ENCODE measurements at places on chromosomes 11 and 22.
A peak's percentile ranks its signal among the peaks of the same experiment; 100 is the strongest.

DNA sequence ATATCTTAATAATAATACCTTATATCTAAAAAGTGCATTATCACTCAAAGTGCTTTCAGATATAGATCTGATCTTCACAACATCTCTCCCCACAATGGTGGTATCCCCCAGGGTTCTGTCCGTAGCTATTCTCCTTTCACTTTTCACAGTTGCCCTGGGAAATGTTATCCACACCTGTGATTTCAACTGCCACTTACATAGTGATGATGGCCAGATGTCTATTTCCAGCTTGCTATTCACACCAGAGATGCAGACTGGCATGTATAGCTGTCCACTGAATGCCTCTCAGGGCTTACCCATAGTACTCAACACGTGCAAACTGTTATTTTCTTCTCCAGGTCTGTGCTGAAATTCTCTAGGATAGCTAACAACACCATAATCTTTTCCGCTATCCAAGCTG is 724.7 kb downstream of the DLG2 start:
- no peak for DNase-seq

- DNase-seq: no peak
These were observed 205.1 kb downstream of the SNX19 start for GRCh38 chr11:130711193-130711592.

GRCh38 chr22:38955250-38955905 is 2.0 kb upstream of the APOBEC3A start:
- DNase-seq: no peak

- DNase-seq: no peak
These were observed at the start of gene VSTM5 for GRCh38 chr11:93850594-93851018. Gene VSTM5, minus strand, starts transcription at chr11:93850618. Its CDS starts 116 bp downstream, at chr11:93850502.

DNA sequence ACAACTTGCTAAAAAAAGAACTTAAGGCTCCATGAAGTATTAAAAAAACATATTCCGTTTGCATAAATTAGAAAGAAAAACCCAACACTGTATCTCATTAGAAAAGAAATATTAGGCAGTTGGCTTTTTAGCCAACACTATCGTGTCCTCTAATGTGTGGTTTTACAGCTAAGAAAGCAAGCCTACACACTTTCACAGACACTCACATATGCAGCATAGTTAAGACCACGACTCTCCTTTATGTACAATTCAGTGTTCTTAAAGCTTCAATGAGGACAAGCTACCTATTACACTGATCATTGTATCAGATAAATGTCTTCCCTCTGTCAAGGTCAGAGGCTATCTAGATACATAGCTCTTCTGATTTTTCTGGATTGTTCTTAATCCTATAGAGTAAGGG is 80.1 kb downstream of the PICALM start:
- no peak for DNase-seq

DNA sequence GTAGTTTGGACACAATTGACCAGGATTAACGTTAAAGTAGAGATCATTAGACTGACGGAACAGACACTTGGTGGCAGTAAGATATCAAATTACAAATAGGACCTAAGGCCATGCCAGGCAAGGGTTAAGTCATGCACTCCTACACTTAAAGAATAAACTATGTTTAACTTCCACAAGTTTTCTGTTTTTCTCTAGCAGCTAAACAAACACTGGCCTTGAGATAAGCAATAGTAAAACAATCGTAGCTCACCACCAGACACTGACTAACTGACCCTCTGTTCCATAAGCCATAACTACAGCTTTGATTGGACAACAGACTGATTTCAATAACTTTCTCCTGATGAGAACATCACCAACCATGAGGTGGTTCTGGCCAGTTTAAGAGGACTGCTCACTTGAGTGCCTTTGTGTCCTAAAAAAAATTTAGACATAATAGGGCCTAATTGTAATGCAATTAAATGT is 2.0 kb upstream of the CEP126 start:
- DNase-seq: no peak

- peak; percentile 75 for DNase-seq
These were observed 33.0 kb downstream of the PTPRJ start for GRCh38 chr11:48013269-48013901.

DNA sequence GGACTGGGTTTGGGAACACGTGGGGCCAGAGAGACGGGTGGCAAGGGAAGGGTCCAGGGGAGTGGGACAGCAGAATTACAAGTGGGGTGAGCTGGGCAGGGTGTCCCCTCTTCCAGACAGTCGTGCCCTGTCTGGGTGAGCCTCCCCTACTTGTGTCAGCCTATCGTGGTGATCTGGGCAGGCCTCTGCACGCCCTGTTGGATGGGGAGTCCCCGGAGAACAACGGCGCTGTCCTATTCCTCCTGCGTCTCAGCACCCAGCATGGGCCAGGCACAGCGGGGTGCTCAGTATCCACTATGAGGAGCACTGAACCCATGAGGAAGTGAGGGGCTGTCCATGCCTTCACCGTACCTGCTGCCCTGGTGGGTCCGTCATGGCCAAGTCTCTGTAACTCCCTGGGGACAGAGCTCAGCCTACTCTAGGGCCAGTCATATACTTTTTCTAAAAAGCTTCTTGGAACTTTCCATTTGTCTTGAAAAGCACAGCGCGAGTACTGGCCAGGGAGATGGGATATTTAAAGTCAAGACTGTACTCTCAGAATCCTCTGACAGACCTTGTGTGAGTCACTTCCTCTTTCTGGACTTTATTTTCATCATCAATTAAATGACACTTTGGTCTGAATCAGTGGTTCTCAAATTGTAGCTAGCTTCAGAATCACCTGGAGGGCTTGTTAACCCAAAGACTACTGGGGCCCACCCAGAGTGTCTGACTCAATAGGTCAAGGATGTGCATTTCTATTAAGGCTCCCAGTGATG is 81.7 kb upstream of the NECTIN1 start:
- DNase-seq: no peak

DNA sequence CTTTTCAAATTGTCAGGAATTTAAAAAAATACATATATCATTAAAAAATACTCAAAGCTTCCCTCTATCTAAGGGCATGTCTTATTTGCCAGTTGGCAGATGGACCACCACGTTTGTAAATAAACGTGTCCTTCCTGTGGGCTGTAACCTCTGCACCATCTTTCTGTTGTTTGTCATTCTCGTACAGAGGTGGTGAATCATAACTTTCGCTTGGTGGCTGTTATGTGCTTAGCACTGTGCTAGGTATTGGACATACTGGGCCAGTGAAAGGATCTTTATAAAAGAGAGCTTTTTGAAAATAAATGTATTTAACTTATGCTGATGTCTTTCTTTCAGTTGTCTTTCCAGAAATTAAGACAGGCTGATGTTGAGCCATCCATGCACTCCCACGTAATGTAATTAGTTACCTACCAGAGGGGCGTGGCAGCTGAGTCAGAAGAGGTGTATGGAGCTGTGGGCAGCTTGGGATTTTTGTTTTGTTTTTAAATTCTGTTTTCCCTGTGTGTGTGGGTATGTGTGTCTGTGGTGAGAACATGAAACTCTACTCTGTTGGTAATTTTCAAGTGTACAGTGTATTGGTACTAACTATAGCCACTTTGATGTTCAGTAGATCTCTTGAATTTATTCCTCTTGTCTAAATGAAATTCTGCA is 62.7 kb downstream of the TECTA start:
- DNase-seq: no peak

GRCh38 chr11:115501893-115502589 is 2.2 kb downstream of the CADM1 start:
- DNase-seq: no peak

DNA sequence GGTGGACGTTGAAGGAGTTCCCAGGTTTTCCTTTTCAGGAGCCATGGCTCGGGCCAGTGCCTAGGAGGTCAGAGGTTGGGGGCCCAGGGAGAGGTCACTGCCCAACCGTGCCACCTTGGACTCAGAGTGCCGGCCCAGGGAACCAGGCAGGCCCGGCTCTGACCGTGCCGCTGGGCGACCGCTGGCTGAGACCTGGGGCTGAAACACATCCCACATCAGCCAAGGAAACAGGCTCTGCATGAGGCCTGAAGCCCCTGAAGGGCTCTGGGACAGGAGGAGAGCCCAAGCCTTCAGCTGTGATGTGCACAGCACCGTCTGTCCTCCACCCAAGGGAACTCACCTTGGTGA is 21.9 kb upstream of the RTN4R start:
- DNase-seq: no peak

DNA sequence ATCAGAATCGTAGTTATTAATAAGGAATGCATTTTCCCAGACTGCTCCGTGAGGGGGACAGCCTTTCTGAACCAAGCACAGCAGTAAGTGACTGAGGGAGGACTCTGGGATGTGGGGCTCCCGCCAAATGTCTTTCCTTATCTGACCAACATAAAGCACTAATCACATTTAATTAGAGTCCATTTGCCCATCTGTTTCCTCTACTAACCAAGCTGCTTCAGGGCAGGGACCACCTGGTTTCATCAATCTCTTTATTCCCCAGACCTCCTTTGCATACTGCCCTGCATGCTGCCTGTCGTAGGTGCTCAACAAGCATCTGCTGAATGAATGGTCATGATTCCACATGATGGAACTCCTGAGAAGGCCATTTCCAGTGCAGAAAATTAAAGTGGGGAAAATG is 29.4 kb downstream of the SMCO4 start:
- no peak for DNase-seq

GRCh38 chr22:26579331-26579886 is 10.5 kb downstream of the TPST2 start:
- no peak for DNase-seq

DNA sequence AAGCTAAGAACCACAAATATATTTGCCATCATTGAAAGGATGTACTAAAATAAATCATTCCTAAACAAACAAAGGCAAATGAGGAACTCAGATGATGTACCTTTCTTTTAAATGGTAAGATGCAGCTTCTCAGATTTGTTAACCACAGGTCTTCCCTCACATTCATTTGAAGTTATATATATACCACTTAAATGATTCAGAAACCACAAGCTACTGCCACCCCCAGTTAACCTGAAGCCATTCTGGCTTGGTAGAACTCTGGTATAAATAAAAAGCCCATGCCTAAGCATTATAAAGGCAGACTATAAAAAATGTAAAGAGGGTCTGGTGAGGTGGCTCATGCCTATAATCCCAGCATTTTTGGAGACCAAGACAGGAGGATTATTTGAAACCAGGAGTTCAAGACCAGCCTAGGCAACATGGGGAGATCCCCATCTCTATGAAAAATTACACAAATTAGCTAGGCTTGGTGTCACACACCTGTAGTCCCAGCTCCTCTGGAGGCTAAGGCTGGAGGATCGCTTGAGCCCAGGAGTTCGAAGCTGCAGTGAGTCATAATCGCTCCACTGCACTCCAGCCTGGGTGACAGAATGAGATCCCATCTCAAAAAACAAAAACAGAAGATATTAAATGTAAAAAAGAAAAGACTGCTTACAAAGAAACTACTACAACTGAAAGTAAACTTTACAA is 1185.3 kb downstream of the JRKL start:
- DNase-seq: no peak

DNA sequence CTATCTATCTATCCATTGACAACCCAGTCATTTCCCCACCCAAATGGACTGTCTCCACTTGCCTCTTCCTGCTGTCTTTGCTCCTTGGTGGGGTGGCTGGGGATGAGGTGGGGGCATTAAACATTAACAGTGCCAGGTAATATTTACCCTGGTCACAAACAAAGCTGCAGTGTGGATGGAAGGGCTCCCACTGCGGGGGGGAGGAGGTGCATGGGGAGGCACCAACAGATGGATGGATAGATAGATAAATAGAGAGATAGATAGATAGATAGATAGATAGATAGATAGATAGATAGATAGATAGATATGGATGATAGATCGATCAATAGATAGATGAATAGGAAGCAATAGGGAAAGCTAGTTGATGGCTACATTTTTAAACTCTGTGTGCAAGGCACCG is 2.3 kb upstream of the FXYD2 start:
- DNase-seq: no peak

Measured in H54 (cell line).